ENCODE measurements at places on chromosomes 5 and 9.

DNA sequence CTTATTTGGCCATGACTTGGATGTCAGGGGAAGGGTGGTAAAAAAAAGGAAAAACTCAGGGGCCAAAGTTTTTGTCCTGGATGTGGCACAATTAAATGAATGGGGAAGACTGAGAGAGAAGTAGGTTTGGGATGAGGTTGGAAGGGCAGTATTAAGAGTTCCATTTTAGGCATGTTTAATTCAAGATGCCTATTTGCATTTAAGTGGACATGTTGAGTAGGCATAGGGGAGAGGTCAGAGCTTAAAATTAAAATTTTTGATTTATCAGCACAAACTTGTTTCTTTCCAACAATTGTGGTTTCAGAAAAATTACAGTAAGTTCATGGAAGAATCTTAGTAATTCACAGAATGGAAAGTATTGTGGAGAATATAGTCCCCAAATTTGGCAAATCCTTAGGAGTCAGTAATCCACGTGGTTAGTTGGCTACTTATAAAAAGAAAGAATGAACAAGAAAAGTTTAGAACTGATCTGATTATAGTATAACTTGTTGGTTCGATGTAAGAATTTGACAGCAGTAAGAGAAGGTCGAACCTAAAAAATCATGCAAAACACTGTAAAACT is 265.9 kb downstream of the SAXO1 start:
- no peak for DNase-seq

DNA sequence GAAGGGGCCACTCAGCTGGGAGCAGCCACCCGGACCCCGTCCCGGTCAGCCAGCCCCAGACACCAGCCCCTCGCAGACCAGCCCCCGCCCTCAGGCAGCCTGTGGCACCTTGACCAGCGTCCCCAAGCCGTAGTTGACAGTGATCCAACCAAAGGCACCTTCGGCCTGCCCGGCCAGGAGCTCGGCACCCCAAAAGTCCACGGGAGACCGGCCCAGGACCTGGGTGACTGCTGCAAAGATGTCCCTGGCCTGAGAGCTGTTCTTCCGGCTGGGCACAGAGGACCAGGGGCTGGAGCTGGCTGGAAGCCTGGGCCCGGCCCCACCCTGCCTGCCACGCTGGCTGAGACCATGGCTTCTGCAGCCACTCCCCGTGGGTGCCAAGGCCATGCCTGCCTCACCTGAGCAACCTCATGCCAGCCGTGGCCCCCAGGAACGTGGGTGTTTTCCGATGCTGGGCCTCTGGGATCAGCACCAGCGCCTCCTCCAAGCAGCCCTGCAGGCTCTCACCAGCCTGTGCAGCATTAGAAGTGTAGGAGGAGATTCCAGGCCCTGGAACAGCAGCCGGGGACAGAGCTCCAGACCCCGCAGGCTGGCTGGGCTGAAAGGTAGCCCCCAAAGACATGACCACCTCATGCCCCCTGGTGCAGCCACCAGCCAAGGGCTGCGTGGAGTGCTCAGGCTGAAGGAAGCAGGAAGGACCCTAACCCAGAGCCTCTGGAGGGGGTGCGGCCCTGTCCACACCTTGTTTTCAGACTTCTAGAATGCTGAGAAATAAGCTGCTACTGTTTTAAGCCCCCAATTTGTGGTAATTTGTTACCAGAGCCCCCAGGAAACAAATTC is 4.2 kb downstream of the ENTPD8 start:
- no peak for DNase-seq

- no peak for DNase-seq
Measured at GRCh38 chr5:174191850-174192655, 146.5 kb downstream of the NSG2 start.

GRCh38 chr9:93107151-93107824 is 11.3 kb downstream of the CARD19 start:
- no peak for DNase-seq

GRCh38 chr9:108900176-108900575 is 33.7 kb downstream of the ELP1 start:
- no peak for DNase-seq

DNA sequence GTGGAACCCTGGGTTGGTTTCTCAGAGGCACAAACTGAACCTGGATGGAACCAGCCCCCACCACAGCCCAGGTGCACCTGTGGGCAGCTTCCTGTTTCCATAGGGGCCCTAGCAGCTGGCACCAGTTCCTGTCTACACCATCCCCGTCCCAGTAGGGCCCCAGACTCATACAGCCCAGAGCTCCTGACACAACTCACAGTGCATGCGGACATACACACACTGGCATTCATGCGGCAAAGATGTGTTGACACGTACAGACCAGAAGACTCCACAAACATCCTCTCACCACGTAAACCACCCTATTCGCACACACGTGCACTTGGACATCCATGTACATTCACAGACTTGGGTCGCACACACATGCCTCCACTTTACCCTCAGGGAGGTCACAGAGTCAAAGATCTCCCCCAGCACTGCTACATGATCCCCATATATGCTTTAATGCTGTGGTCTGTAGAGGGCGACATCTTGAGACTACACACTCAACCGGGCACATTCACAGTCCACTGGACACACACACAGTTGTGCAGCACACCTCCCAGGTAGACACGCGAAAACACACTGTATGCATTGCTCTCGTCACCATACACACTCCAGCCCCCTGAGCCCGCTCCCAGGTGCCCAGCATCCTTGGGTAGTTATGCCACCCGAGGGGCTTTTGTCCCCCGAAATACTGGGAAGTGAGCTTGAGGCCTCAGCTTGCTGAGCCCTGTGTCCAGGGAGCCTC is 22.4 kb downstream of the CXXC5 start:
- DNase-seq = no peak

GRCh38 chr9:86778761-86779160 is 168.5 kb downstream of the GAS1 start:
- no peak for DNase-seq

- DNase-seq = no peak
Measured at GRCh38 chr5:36703245-36703860, 96.9 kb downstream of the SLC1A3 start.

DNA sequence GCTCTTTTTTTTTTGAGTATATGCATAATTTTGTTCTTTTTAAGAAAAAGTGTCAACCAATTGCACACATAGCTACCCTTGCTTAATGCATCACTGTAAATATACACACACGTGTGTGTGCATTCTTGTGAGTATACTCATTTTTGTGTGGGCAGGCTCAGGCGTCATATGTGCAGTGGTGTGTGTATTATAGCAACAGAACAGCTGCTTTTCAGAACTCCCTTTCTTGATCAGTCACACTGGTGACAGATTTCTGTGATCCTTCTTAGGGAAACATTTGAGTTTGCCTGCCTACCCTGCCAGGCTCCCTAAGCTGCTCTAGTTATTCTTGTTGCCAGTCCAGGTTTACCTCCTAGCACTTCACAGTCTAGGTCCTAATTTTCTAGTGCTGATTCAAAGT is 287.0 kb upstream of the SEMA6A start:
- DNase-seq = no peak

DNA sequence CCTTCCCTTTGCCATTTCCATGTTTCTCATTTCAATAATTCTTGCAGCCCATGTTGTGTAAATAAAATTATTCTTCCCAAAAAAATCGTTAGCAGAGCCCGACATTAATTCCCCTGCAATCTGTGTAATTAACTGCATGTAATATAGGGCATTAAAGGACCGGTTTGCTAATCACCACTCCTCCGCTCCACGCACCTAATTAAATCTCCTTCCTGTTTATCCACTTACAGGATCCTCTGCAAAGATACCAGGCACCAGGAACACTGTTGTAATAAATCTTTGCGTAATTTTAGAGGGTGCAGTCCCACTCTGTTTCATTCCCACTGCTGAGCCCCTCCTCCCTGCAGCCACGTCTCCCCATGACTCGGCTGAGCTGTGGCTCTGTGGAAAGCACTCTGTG is 105.0 kb upstream of the PPP1R26 start:
- no peak for DNase-seq

DNA sequence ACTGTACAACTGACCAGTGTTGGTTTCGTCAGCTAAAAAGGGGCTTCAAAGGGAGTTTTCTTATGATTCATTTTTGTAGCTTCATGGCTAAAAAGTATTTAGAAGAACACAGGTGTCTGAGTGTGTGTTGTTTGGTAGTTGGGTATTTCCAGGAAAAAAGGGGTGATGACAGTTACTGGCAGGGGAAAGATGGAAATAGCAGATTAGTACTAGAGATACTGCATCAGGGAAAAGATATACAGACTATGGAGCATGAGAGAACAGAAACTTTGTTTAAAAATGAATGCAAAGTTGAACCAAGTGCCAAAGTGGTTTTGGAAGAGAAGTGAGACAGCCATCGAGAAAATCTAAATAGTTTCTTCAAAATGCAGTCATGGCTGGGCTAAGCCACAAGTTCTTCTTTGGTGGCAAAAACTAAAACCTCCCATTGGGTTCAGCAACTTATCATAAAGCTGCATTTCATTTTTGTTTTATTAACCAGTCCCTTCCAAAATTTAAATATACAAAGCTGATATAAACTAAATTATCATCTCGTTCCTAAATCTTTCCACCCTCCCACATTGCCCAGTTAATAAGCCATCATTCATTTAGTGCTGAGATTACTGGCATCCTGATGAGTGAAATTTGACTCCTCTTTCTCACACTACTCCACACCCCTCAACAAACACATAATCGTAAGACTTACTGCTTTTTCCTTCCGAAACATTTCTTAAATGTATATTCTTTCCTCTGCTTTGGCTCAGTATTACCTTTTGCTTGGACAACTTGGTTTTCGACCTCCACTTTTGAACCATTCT is 33.5 kb downstream of the ELL2 start:
- DNase-seq = no peak

GRCh38 chr9:33813712-33814641 is 3.0 kb upstream of the UBE2R2 start:
- DNase-seq = peak; percentile 14

DNA sequence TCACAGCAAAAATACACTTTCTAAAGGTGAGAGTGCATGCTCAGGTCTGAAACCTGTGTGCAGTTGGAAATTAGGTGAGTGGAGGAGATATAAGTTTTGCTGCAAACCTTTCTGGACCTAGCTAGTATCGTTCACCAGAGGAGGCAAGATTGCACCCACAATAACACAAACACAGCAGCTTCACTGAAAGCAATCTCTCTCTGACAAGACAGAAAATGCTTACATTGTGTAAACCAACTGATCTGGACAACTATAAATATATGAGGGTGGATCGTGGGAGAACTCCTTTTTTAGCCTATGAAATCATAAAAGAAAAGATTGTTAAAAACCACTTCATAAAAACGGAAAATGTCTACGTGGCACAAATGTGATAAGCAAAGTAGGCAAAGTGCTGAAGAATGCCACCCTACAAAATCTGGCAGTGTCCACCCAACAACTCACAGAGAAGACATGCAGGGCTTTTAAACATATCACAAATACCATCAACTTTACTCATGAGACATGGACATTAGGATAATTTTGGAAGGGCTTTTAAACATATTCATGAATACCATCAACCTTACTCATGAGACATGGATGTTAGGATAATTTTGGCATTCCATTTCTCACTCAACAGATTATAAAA is 134.3 kb downstream of the CDH18 start:
- DNase-seq = no peak

GRCh38 chr5:78886341-78887230 is 98.5 kb downstream of the ARSB start:
- DNase-seq = no peak

- no peak for DNase-seq
Measured at GRCh38 chr9:113992994-113993393, 85.1 kb downstream of the AMBP start.

GRCh38 chr5:132456296-132456986 is 34.1 kb downstream of the IRF1 start:
- DNase-seq = peak; percentile 55

DNA sequence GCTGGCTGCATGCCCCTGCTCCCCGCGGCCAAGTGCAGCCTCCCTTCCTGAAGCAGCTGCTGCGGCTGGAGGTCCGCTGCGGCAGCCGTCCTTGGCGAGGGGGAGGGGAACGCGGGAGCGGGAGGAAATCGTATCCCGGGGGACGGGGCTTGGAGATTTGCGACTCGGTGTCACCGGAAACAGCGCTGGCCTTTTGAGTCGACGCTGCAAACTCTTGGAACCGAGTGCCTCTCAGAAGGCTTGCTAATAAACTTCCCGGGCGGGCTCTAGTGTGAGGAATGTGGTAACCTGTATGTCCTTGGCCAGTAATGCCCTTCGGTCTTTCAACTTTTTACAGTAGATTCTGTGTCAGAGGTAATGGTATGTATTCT is 82.7 kb downstream of the PTPDC1 start:
- no peak for DNase-seq

- no peak for DNase-seq
Measured at GRCh38 chr5:62326302-62326701, 20.3 kb downstream of the KIF2A start.

- DNase-seq = no peak
Measured at GRCh38 chr5:14064841-14065240, 78.3 kb upstream of the TRIO start.

DNA sequence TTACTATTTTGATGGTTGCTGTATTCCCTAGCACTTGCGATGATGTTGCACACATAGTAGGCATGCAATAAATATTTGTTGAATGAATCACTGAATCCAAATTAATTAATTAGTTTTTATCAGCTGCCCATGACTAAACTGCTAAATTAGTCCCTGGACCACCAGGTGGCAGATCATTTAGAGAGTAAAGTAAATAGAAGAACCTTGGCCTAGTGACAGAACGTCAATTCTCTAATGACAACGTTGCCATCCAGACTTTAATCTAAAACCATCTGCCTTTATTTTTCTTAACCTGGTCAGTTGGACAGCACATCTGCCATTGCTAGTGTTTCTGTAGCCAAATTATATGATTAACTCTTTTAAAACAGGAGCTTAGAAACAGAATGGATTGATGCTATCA is 457.5 kb downstream of the KIF4B start:
- no peak for DNase-seq

DNA sequence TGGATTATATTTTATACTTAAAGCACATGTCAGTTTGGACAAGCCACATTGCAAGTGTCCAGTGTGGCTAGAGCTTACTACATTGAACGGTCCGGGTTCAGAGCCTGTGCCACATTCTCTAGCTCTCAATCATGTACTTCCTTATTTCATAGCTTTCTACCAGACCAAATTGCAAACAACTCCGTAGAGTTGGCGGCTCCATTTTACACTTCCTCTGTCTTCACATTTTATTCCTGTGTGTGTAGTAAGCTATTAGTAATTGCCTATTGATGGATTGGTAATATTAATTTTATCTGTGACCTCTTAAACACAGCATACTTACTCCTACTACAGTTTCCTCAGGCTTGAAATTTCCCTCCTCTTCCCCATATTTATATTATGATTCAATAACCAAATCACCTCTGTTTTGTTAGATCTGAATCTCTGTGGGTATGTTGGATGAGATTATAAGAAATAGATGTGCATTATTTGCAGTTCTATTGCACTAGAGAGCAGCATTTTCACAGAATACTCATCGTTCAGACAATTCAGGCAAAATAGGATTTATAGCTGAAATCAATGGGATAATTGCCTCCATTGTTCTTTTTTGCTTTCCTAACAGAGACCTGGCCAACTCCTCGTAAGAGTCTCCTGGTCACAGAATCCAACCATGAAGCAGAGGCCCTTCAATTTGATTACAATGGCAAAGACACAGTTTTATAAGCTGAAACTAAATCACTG is 29.0 kb upstream of the C9orf72 start:
- DNase-seq = no peak

Measured in activated CD4-positive, alpha-beta T cell treated with anti-CD3 and anti-CD28 coated beads for 4 hours (primary cell).